Adipocyte (in vitro differentiated cells): ENCODE measurements at places on chromosomes 5 and 9.
A peak's percentile ranks its signal among the peaks of the same experiment; 100 is the strongest.

DNA sequence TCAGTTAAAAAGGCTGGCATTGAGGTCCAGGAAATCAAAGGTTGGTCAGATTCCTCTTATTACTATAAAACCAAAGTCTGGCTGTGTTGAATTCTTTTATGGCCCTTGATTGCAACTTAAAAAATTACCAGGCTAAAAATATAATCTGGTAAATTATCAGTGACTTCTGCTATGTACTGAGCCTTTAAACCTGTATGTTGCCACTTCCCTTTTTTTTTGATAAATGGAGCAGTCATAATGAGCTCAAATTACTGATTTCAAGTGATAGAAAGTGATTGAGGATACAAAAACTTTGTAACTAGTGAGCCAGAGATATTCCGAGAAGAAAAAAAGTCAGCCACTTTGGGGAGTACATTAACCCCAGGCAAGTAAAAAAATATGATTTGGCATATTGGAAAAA, 100.1 kb downstream of the GIN1 start:
- DNase-seq: no peak

DNA sequence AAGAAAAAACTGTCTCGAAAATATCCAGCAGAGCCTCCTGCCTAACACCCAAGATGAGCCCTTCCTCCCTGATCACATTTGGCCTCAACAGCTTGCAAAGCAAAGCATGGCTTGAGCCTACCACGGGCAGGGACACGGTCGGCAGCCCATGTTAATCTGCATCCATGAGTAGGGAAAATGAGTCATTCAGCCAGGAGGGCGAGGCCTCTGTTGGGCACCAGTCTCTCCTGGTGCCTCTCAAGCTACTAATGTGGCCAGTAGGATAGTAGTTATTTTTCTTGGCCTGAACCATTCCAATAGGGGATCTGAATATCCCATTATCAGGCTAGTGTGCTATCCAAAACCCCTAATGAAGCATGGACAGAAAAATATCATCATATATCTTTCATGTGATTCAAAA, 43.0 kb upstream of the SHB start:
- DNase-seq: no peak

DNA sequence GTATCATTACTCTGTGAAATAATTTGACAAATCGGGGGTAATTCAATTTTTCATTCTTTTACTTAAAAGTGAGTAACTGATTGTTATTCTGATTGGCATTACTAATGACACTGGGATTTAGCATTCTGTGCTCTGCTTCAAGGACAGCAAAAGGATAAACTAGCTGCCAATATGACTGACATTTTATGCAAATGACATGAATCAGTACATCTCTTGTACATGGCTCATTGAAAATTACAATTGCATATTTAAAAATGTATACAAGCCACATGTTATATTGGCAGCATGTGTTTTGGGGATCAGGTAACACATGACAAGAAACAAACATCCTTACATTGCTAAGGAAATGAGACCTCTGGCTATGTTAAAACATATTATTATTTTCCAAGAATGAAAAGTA, 79.0 kb downstream of the SMC2 start:
- no peak for DNase-seq

DNA sequence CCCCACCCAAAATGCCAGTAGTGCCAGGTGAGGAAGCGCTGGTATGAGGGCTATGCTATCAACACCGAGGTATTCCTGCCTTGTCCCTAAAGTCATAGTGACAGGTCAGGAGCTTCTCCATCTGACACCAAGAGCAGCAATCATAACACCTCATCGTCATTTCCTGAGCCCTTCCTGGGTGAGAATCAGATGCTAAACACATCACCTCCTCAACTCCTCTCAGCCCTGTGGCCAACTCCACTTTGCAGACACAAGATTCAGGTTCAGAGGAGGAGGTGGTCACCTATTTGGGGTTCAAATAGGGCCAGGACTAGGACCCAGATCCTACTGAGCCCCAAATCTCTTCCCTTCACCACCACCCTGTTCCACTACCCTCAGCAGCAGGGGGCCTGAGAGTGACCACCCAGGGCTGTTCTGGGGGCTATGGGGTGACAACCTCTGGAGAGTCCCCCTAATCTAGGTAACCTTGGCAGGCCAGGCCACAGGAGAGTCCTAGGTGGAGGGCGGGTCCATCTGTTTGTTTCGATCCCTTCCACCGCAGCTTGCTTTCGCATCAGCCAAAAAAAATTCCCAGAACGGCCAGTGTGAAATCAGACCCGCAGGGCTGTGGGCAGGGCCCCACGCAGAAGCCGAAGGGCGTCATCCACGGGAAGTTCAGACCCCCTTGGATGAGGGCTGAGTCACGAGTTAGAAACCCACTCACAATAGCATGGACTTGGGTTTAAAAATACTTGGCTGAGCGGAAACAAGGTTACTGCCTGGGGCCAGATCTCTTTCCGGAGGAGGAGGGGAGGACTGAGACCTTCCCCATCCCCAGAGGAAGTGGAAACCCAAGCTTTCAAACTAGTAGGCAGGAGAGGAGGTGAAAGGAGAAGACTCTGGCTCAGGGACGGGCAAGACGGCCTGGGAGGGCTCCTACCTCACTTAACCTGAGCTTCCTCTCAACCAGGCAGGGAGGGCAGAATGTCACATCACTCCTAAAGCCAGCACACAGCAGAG, 8.7 kb downstream of the STK10 start:
- peak; percentile 78 for DNase-seq

DNA sequence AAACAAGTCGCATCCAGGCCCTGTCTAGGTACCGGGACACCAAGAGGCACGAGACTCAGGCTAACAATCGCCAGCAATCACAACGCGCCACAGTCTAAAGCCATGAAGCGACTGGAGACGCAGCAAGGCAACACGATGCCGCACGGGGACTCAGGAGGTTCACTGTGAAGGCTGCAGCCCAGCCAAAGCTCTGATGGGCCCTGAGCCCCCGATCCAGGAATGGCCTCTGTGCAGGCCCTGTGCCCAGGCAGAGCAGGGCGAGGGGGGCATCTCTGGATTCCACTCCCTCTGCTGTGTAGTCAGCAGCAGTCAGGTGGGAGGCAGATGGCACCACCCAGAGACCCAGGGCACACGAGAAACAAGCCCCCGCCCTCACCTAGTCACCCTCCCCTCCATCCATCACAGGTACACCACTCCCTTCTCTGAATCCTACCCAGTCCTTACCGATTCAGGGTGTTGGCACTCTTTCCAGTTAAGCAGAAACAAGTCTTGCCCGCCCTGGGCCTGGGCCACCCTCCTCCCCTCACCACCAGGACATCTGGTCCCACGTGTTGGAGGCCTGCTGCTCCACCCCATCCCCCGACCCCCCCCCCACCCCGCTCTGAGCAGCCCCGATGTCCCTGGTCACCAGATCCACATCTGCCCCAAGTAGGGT, 1.1 kb downstream of the RALGDS start:
- DNase-seq: peak; percentile 2

GRCh38 chr5:32172923-32173266, 1.2 kb downstream of the GOLPH3 start:
- DNase-seq: no peak

- peak; percentile 90 for DNase-seq
Measured at GRCh38 chr5:17190242-17190778, 27.1 kb upstream of the BASP1 start.

GRCh38 chr5:57007344-57007743, 55.4 kb upstream of the MIER3 start:
- no peak for DNase-seq

DNA sequence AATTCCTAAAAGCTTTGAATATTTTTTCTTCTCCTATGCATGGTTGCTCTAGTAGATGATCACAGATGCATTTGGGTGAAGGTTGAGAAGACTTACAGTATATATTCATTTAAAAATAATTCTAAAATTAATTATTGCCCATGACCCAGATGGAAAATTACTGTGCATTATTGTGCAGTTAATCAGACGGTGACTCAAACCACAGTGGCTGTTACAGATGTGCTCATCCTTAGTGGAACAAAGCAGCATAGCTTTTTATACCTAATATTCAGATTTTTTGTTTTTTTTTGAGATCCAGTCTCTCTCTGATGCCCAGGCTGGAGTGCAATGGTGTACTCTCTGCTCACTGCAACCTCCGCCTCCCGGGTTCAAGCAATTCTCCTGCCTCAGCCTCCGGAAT, 10.7 kb downstream of the OR2V1 start:
- DNase-seq: peak; percentile 22

DNA sequence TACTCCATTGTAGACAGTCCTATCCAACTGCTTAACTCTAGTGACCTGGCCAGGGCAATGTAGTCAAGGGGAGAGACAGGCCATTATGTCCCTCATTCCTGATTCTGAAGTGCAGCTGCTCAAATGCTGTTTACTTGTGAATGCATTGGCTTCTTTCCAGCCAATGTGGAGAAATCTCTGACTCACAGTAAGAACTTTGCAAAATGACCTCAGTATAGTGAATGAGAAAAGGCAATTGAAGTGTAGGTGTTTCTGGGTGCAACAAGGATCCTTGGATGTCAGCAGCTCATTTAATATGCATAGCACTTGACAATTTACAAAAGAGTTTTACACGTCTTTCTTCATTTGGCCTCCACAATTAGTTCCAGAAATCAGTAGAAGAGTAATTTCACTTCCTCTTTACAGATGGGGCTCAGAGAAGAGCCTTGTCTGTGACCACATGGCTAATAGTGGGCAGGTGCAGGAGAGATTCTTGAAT, 367.2 kb downstream of the OSTF1 start:
- no peak for DNase-seq

GRCh38 chr9:123371228-123371584, 15.2 kb downstream of the CRB2 start:
- DNase-seq: no peak

DNA sequence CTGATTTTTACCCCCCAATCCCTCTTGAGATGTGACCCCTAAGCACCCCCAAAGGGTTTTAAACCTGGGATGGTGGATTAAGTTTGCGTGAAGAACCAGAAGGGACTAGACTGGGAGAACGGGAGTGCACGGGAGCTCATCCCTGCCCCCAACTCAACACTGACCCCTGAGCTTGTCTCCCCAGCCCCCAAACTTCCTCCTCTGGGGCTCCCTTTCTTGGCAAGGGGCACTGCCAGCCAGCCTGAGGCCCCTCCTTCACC, 5.0 kb upstream of the SET start:
- DNase-seq: no peak

DNA sequence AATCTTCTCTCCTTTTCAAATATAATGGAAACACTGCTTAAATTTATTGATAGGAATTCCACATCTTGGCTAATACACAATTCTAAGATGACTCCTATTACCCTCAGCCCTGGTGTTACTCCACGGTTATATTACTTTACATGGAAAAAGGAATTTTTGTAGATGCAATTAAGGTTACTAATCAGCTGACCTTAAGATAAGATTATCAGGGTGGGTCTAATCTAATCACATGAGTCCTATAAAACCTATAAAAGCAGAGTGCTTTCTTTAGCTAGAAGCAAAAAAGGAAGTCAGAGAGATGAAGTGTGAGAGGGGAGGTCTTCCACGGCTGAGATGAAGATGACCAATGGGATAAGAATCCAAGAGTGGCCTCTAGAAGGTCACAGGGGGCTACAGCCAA, 268.6 kb downstream of the PDE4D start:
- DNase-seq: no peak

DNA sequence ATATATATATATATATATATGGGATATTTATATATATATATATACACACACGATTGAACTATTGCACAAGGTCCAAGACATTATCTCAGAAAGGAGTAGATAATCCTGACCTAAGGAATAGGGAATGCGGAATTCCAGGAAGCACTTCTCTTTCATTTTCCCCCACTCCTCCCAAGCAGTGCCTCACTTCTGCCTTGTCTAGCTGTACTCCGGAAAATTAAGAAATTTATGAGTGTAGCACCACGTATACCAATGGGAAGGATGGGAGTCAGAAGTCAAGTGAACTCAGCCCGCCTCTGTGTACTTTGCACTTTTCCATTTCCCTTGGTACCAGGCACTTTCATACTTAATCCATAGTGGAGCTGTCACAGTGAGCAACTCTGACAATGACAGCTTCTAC, 10.9 kb downstream of the SLC36A1 start:
- no peak for DNase-seq
